ENCODE measurements at places on chromosomes 12 and 14.

- no peak for DNase-seq
Observed at GRCh38 chr12:58877243-58877743, 43.0 kb downstream of the LRIG3 start.

DNA sequence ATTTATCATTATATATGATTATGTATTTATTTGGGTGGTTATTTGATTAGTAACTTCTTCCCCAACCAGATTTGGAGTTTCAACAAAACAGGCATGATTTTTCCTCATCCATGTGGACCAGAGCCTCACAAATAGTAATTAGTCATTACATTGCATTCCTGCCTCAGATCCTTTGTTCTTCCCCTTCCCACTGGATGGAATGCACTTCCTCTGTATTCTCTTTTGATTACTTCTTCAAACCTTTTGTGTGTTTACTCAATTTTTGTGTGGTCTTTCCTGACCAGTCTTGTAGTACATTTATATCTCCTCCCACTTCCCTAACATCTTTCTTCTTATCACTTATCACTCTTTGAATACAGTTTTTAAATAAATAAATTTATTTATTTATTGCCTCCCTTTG is 15.5 kb downstream of the SYT1 start:
- DNase-seq: no peak

DNA sequence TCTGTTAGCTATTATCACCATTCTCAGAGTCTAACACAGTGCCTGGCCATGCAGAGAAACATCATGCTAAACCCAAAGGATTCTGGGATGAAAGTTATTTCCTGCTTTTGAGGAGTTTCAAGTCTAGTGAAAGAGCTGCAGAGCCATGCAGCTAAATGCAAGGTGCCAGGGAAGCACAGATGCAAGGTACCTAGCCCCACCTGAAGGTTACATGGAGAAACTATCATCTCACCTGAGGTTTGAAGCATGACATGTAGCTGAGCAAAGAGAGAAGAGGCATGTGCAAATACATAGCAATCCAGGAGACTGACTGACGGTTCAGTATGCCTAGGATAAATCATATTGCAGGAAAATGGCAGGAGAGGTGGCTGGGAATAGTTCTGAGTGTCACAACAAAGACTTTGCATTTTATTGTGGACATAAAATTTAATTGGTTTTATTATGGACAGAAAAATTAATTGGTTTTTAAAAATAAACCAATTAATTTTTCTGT is 170.4 kb downstream of the PRKD1 start:
- DNase-seq: no peak

DNA sequence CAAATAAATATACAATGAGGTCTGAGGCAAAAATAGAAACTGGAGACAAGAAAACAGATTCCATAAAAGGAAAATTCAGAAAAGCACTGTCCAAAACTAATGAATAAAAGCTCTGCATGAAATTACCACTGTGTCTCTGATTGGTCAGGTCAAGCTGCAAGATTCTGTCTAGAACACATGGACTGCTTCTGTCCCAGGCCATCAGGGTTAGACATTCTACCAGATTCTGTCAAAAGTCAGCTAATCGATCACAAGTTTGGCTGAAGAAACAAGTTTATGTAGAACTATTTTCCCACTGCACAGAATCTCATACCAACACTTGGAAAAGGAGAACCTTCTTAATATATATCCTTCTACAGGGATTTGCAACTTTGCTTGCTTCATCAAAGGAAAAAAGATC is 223.0 kb downstream of the ITPR2 start:
- no peak for DNase-seq

- DNase-seq: no peak
Observed at GRCh38 chr12:121568518-121568917, 12.3 kb downstream of the KDM2B start.

DNA sequence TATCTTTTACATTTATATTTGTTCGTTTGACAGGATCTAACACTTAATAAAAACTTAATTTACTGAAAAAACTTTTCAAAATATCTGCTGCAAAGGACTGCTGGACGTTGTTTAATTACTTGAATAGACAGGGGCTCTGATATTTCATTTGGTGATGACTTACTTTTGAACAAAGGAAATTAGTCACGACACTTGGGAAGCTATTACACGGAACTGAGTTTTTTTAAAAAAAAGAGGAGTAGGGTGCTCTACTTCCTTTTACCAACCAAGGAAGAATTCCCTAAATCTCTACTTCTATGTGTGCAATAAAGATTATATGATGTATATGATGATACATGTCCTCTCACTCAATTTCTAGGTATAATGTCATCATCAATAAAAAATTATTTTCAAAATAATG is 4.7 kb downstream of the FGD6 start:
- no peak for DNase-seq

GRCh38 chr14:89078021-89078795 is 253.8 kb downstream of the TTC8 start:
- DNase-seq: no peak

DNA sequence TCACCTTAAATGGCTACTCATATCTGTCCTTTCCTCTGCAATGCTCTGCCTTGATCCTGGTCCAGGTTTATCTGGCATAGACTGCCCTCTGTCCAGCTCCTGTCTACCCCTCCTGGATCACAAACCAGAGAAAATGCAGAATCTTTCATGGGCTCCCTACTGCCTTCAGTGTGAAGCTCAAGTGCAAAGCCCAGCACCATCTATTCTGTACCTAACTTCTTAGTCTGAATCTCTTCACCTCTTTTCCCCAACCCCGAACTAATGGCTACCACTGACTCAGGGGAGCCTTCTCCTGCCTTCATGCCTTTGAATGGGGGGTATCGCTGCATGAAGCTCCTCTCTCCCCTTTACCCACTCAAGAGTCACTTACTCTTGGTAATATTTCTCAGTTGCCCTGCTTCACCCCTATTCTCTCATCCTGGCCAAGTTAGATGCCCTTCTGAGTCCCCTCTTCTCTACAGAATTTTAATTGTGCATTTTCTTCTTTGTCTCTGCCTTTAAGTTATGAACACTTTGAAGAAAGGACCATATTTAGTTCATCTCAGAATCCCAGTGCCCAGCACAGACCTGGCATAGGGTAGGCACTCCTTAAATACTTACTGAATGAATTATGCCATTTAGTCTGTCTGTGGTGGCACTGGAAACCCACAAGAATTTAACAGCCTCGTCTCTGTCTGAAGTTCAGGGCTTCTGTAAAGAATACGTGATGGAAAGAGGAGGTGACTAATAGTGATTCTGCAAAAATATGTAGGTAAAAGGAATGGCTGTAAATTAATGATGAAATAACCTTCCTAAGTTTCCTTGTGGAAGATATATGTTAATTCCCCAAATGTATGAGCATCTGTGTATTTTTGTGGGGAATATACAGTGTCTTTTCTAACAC is 191.3 kb upstream of the AMIGO2 start:
- DNase-seq: no peak

DNA sequence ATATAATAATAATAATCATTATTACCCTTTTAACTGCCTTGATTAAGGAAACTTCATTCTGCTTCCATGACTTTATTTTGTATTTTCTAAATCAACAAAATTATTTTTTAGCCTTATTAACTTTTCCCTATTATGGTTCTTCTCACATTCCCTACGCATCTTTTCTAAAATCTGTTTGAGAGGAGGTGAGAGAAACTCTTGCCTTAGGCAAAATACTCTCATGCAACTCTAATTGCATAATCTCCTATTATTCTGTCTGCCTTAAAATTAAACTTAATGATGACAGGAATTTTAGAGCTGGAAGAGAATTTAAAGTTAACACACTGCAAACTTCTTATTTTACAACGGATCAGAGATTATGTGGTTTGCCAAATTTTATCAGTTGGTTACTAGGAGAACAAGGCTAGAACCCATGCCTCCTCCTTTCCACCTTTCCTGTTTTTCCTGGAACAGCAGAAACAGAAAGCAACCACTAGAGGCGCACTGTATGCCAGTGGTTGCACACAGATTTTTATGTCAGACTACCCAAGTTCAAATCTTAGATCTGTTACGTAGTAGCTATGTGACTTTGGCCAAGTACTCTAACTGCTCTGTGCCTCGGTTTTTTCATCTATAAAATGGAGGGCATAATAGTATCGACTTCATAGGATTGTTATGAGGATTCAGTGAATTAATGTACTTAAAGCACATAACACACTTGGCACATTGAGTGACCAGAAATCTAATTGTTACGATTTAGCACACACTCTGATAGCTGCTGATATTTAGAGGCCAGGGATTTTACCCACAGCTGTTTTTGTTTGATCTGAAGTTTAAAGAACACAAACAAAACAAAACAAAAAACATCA is 4.3 kb upstream of the BRMS1L start:
- peak; percentile 8 for DNase-seq

DNA sequence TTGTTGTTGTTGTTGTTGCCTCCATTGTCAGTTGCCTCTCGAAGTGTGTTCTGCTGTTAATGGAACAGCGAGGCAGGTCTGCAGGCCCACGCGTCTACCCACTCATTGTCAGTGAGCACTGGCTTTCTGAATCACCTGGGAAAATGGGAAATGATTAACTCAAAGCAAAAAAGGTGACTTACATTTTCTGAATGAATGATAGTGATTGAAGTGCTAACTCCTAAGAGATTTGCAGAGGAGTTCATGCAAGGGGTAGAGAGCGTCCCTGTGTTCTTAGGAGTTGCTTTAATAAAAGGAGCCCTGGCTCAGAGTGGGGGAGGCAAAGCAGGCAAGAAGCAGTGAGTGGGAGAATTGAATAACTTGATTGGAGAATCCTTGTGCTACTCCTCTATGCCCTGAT is 177.6 kb downstream of the CAND1 start:
- DNase-seq: no peak

- no peak for DNase-seq
Observed at GRCh38 chr12:15886372-15887042, 4.3 kb downstream of the STRAP start.

DNA sequence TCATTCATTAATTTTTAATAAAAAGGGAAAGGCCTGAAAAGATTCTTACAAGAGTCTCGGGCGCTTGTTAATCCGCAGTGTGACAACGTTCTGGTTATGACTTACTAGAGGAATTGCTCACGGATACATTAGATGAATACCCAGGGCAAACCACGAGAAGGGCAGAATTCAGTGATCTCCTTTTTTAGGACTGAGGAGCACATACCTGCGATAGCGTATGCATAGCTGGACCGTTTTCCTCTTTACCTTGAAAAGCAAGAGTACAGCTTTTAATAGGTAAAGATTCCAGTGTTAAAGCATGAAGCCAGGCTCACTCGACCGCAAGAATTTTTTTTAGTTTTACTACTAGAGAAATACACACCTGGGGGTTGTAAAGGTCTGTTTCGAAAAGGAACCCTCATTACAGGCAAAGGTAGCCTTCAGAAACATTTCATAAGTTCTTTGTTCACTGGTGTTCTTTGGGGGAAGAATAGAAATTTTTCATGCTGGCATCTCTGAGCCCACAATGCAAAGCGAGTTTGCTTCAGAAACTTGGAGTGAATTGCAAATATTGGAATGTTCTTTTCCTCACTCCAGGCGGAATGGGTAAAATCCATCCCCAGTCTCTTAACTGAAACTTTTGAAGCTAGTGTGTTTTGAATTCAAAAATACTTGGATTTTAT is 953 bp downstream of the MAPK1IP1L start:
- no peak for DNase-seq

- DNase-seq: no peak
Observed at GRCh38 chr12:52876372-52876771, 27.6 kb upstream of the KRT78 start.

DNA sequence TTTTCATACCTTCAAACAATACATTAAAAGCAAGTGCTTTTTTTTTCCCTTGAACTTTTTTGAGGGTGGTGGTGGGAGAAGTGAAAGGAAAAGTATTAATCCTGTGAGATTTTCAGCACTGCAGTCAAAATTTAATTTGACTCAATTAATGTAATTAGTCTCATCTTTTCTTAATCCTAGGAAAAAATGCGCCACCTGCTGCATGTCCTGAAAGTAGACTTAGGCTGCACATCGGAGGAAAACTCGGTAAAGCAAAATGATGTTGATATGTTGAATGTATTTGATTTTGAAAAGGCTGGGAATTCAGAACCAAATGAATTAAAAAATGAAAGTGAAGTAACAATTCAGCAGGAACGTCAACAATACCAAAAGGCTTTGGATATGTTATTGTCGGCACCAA is 52.2 kb downstream of the SPATA7 start:
- DNase-seq: no peak

GRCh38 chr12:29682088-29682487 is 101.7 kb downstream of the TMTC1 start:
- no peak for DNase-seq

DNA sequence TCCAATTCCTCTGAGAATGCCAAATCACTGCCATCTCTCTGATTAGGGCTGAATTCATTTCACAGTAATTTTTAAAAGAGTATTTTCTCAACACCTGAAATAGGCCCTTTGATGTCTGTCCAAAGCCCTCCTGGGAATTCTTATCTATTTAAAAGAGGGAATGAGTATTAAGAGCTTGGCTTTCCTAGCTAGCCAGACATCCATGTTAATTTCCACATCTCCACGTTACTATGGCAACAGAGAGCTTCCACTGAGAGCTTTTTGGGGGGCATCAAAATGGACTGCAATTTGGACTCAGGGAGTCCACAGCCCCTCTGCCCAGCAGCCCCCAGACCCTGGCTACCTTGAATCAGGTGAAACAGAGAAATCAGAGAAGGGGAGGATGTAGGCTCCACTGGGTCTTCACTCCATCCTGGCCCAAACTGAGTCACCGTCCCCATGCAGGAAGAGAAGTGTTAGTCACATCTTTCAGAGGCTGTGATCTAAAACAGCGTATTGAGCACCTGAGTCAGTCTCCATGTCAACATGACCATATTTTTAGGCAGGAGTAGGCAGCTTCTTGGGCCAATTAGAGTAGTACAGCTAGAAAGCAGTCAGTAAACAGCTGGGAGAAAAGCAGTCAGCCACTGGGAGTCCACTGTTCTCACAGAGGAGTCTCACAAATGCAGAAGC is 7.0 kb upstream of the FICD start:
- no peak for DNase-seq

GRCh38 chr12:108355069-108355468 is 16.0 kb upstream of the CMKLR1 start:
- no peak for DNase-seq

GRCh38 chr12:76504606-76505005 is 55.0 kb downstream of the OSBPL8 start:
- DNase-seq: no peak

DNA sequence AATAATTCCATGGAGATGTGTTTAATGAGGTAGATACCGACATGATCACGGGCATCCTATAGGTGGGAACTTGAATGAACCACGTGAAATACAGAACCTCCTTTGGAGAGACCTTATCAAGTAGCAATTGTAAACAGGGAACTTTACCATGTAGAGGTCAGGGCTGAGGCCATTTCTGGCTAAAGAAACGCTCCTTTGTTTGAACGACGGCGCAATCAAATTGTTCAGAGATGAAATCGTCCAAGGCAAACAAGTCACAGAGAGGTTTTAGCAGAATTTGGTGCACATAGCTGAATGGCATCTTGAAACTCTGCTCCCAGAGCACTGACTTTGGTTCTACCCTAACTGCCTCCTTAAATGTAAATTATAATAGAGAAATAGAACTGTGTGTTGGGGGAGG is 9.8 kb downstream of the PRIMA1 start:
- DNase-seq: no peak

- no peak for DNase-seq
Observed at GRCh38 chr12:25734529-25735180, 181.6 kb upstream of the LMNTD1 start.

Measured in stimulated activated naive CD4-positive, alpha-beta T cell (primary cell).